Epithelial cell of esophagus (primary cell): ENCODE measurements at places on chromosomes 1 and 21.

- no peak for DNase-seq
Observed at GRCh38 chr1:188903241-188903640, 1574.4 kb downstream of the BRINP3 start.

GRCh38 chr21:45236481-45236880 lies 51.2 kb downstream of the POFUT2 start:
- DNase-seq, result no peak

DNA sequence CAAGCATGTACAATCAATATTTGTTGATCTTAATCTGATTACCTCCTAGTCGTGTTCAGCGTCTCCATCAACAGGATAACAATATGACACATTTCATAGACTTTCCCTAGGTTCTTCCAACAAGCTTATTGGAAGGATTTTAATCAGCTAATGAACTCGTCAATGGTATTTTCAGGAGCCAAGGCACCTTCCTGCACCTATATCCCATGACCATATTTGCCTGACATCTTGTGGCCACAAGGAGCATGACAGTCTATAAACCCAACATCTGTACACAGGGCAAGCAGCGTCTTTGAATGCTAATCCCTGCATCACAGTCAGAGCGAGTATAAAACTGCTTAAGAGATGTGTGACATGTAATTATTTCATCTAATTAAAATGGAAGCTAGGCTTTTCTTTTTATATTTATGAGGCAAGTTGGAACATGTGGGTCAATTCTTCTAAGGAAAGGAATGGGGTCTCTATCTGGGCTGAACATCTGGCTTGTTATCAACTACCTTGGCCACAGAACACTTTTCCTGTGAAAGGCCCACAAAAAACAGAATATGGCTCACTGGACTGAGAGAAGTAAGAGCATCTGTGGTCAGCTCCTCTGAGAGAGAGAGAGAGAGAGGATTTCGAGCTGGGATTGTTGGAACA lies 388.8 kb downstream of the NTNG1 start:
- peak; percentile 79 for DNase-seq

GRCh38 chr1:24765308-24765988 lies 20.2 kb downstream of the CLIC4 start:
- no peak for DNase-seq

- peak; percentile 61 for DNase-seq
Observed at GRCh38 chr1:119298687-119299303, 69.8 kb upstream of the HAO2 start.

DNA sequence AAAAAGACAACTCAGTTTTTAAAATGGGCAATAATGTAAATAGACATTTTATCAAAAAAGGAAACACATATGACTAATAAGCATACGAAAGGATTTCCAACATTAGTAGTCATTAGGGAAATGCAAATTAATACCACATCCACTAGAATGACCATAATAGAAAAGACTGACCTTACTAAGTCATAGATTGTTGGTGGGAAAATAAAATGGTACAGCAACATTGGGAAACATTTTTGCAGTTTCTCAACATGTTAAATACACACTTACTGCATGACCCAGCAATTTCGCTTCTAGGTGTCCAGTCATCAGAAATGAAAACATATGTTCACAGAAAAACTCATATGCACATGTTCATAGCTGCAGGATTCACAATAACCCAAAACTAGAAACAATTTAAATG lies 29.9 kb upstream of the SLC44A3 start:
- DNase-seq, result peak; percentile 35

DNA sequence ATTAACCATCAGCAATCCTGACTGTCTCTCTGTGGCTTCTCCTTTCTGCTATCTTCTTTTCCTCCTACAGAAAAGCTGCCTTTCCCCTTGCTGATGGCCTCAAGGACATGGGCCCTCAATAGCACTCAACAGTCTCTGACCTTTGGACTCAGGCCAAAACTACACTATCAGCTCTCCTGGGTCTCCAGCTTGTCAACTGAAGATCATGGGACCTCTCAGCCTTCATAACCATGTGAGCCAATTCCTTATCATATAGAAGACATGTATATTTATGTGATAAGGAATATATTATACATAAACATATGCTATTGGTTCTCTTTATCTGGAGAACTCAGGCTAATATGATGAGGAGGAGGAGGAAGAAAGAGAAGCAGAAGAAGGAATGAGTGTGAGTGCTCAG lies 91.8 kb upstream of the GJB5 start:
- DNase-seq, result no peak

GRCh38 chr1:18632218-18632588 lies 1.6 kb downstream of the PAX7 start:
- no peak for DNase-seq
